Mucosa of descending colon (tissue), 3 donors: ENCODE measurements at places on chromosomes 1 and 21.

- no peak for DNase-seq
These were observed 4.5 kb upstream of the IER5 start for GRCh38 chr1:181083842-181084605.

GRCh38 chr1:8397511-8397910 lies 79.6 kb downstream of the SLC45A1 start:
- no peak for DNase-seq

- DNase-seq: no peak
These were observed 64.1 kb upstream of the ETV3 start for GRCh38 chr1:157202331-157202730.

DNA sequence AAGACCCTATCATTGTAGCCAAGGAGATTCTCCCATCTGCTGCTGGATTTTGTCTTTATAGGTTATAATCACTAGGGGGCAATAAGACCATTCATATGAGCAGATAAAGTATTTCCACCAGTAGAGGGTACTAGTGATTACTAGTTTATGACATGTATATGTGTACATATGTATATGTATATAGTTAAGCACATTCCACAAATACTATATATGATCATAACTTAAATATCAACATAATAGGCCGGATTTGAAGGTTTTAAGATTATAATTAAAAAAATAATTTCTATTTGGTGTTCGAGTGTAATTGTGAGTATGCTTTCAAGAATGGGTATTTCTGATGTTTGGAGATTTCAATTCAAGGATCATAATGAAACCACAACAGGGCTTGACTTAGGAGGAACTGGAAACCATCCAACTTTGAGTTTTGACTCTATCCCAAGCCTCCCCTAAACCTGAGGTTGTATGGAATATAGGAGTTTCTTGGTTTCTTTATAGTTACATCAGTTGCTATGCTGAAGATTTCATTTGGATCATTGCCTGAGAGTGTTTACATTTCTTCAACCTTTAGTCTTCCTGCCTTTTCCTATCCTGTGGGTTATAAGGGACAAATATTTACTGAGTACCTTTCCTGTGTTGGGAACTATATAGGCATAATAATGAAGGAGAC lies 16.9 kb downstream of the TCEANC2 start:
- DNase-seq: no peak

DNA sequence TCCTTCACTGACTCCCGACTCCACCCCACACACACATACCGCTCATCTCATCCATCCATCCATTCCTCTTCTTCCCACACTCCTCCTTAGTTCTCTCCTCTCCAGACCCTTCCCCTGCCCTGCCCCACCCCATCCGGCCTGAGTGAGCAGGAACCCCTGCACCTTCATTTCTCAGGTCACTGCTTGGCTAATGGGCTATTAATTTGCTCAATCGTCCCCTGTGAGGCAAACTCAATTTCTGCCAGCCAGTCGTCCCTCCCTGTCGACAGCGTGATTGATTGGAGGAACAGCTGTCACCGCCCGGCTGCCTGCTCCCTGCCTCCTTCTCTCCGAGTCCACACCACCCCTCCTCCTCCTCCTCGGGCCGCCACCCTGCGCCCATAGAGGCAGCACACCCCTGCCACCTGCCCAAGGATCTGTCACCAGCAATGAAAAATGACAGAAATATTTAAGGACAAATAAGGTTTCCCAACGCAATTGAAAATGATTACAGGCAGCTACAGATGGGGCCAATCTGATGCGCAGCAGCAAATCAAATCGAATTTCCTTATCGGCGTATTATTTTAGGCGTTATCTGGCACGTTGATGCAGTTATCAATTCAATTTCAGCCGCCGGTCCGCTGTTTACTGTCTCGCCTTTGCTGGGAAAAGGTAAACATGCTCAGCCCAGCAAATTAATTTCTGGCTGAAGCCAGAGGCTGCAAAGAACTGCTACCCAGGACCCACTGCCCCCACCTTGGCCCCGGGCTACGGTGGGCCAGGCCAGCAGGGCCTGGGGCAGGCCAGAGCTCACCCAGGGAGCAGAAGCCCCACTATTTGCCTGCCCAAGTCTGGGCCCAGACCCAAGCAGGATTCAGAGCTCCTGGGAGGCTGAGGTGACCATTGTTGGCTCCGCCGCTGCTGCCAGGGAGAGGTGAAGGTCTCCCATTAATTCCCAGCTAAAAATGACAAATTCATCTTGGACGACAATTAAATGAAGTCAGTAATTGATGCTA lies 71.3 kb downstream of the TMEM53 start:
- DNase-seq: no peak

GRCh38 chr1:162629651-162630050 lies 2.6 kb upstream of the DDR2 start:
- DNase-seq: no peak

GRCh38 chr1:207049974-207050391 lies 1.0 kb downstream of the YOD1 start:
- DNase-seq: no peak

DNA sequence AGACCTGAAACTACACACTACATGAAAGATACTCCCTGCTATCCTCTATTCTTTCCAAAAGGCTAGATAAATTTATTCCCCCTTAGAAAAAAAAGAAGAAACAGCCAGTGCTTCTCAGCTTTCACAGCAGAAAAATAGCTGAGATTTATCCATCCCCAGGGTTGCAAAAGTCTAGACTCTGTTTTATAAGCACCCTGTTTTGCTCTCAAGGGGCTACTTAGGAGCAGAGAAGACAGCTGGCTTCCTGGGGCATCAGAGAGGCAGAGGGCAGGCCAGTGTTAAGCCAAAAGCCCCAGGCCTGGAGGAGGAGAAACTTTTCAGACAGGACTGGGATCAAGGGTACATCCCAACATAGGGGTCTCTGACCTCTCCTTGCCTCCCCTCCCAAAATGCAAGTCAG lies 3.9 kb downstream of the LAMB3 start:
- no peak for DNase-seq
